LoVo (cell line): ENCODE measurements at places on chromosomes 4 and X.

GRCh38 chrX:140157611-140158010, 192.3 kb upstream of the CXorf66 start:
- DNase-seq, result no peak

GRCh38 chr4:79609817-79610216, 201.8 kb upstream of the GK2 start:
- no peak for DNase-seq

- DNase-seq, result no peak
Measured at GRCh38 chrX:114015966-114016365, 567.9 kb upstream of the HTR2C start.

GRCh38 chr4:55122235-55122634, 3.2 kb downstream of the KDR start:
- no peak for DNase-seq

DNA sequence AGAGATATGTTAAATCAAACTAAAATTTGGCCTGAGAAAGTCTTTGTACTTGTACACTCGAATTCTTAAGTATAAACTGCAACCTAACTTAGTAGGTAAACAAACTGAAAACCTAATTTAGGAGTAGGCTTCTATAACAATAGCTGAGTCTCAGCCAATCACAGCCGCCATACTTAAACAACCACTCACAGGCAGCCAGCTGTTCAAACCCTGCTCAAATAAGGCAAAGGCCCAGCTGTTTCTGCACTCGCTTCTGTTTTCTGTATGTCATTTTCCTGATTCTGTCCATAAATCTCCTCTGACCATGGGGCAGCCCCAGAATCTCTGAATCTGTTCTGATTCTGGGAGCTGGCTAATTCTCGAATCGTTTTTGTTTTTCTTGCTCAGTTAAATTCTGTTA, 7.8 kb upstream of the PLS3 start:
- no peak for DNase-seq

- no peak for DNase-seq
Measured at GRCh38 chr4:72311291-72311690, 257.7 kb downstream of the ADAMTS3 start.
